ENCODE measurements at places on chromosomes 5 and 9.
A peak's percentile ranks its signal among the peaks of the same experiment; 100 is the strongest.

- no peak for DNase-seq
Observed at GRCh38 chr5:53167836-53168235, 58.3 kb upstream of the MOCS2 start.

DNA sequence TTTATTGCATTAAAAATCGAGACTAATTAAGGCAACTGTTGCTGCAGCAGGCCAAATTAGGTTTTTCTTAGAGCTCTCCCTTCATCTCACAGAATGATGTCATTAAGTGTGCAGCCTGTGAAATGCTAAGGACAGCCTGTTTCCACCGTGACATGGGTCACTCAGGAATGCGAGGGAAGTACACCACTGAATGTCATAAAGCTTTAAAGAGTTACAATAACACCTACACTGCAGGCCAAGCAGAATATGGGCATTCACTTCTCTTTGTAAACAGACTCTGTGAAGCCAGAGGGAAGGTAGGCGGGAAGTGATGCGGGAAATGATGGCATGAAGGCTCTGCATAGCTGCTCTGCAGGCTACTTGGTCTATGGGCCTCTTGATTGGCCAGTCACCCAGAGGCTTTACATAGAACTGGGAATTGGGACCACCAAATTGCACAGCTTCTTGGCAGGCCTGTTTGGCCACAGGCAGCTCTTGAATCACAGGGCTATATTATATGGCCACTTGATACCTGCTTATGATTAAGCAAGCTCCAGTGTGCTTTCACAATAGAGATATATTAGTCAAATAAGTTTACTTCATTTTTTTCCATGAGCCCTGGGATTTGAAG lies 28.4 kb upstream of the AOPEP start:
- DNase-seq: no peak

DNA sequence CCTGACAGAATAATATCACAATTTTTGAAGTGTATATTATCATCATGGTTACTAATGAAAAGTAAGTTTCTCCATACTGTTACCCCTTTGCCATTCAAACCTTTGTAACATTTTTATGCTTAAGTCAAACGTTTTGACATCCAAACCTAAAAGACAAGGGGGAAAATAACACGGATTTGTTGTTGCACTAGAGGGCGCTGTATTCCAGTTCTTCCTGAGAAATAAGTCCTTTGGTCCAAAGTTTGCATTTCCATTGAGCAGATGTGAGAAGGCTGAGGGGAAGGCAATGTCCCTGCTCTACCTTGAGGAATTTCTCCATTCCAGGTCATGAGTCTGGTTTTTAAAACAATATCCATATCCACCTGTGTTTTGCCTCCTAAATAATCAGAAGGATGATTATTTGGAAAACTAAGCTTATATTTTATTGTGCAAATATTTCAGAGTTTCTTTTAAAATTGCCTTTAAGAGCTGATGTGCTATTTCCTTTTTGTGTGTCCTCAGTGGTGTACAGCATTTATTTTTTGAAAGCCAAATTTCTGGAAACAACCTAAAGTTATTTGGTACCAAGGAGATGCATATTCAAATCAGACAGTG lies 9.7 kb downstream of the LECT2 start:
- no peak for DNase-seq

- no peak for DNase-seq
Observed at GRCh38 chr9:5499889-5500398, 10.4 kb upstream of the PDCD1LG2 start.

DNA sequence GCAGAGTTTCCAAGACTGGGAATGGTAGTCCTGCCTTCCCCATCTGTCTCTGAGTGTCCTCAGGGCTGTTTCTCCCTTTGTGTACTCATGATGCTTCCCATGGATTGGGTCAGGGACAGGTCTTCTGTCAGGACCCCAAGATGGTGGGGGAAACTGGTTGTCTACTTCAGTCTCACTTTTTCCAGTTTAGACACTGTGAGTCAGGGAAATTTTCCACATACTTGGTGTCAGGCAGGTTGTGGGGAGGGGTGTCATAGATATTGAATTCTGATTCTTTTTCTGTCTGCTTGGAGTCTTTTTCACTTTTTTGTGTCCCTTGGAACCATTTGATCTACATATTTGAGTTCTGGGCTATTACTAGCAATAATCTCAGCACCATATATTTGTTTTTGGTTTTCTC lies 10.3 kb downstream of the POLK start:
- DNase-seq: no peak

DNA sequence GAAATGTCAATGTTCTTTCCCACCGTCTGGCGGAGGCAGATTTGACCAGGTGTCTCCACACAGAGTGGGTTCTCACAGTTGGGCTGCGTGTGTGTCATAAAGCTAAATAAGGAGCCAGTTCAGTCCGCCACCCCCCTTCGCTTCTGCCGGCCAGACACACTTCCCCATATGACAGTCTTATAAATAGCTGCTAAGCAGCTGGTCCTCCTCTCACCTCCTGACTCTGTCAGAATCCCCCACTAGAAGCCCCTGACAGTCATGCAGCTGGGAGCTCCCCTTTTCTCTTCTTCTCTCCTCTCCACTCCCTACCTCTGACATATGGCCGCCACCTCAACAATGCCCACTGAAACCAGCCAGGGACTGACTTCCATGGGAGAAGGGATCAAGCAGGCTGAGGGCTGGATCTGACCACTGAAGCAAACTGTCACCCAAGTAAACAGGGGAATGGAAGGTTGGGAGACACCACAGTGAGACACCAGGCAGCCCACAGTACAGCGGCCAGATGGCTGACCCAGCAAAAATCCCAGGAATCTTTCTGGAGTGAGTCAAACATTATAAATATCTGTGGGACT lies 141.9 kb upstream of the EFNA5 start:
- no peak for DNase-seq

GRCh38 chr5:4361753-4362152 lies 766.1 kb downstream of the IRX1 start:
- DNase-seq: no peak

DNA sequence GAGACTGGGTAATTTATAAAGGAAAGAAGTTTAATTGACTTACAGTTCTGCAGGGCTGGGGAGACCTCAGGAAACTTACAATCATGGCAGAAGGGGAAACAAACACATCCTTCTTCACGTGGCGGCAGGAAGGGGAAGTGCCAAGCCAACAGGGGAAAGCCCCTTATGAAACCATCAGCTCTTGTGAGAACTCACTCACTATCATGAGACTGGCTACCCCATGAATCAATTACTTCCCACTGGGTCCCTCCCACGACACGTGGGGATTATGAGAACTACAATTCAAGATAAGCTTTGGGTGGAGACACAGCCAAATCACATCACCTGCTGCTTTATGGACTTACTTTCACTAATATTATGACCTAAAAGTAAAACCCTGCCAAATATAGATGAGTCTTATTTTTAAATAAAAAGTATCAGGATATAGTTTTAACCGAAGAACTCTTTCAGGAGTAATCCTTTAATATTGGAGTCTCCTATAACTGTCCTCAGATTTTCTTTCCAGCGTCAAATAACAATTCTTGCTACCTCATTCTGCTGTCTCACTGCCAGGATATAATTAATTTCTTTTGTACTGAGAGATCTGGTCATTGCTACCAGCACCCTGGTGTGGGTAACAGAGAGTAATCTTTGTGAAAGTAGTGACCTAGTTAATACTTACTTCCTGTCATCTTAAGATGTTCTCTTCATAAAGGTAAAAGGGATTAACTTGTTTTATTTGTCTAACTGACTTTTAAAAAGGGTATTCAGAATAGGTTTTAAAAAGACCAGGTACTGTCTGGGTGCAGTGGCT lies 68.6 kb downstream of the NLN start:
- DNase-seq: no peak

- DNase-seq: no peak
Observed at GRCh38 chr5:171757853-171758535, 27.6 kb upstream of the SMIM23 start.

DNA sequence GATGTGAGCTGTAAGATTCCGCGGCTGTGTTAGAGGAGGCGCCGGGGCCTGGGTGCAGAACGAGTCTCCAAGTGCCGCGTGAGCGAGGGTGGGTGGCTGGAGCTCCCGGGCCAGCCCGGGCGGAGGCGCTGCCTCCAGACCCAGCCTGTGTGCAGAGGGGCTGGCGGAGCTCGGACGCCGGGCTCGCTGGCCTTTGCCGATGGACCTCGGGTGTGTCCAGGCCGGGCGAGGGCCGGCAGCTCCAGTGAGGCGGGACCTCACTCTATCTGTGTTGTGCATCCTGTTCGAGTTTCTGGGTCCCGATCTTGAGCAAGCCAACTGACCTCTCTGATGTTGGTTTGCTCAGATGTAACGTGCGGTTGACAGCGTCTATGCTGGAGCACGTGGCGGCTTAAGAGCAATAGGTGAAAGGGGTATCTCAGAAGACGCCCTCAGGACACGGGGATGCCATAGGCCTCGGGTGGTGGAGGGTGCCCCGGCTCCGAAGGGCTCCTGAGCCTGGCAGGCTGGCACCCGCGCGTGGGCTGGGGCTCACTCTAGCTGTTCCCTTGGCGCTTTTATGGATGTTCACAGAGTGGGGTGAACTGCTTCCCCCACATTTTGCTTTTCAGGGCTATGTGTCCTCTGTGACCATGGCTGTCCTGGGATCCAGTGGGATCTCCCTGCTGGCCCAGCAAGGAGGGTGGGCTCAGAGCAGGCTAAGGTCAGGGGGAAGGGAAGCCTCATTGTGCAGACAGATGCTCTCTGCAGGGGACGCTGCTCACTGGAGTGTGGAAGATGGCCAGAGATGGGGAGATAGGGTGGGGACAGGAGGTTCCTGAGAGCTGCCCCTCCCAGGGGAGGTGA lies 69.8 kb downstream of the MRPL36 start:
- peak; percentile 78 for DNase-seq

GRCh38 chr5:88483964-88484672 lies 215.5 kb upstream of the TMEM161B start:
- DNase-seq: no peak

- DNase-seq: no peak
Observed at GRCh38 chr5:78574131-78574673, 74.4 kb downstream of the LHFPL2 start.

- DNase-seq: no peak
Observed at GRCh38 chr9:6237267-6237666, 21.7 kb downstream of the IL33 start.

DNA sequence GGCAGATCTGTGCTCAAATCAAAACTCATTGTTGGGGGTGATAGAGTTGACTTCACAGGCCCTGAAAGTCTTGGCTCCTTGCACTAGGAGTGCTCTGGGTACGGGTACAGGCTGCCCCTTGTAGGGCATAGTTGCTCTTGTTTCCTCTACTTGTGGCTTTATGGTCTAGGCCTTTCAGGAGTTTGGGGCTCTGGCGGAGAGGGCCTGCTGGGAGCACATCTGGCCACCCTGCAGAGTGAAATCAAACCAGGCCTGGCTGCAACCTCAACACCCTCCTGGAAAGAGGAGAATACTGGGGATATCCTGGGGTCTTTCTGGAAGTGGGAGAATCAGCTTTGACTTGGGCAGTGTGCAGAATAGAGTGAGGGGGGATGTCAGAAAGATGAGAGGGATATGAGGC lies 1.5 kb downstream of the TGFBI start:
- DNase-seq: no peak

DNA sequence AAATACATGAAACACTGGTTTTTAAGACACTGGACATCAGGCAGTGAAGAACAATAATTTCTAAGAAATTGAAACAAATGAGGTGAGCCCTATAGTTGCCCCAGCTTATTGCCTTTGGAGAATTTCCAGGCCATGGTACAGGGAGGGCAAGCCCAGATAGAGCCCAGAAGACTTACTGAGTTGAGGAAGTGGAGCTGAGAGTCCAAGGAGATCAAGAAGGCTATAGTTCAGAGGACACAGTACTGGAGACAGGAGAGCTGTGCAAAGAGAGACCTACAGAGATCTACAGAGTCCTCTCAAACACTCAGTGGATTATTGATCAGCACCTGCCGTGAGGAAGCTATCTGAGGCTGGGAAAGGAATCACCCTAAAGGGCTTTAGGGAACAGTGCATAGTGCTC lies 112.6 kb downstream of the GALNT10 start:
- DNase-seq: no peak
